ENCODE measurements at places on chromosomes 6 and 20.

GRCh38 chr6:43761666-43762409, 8.2 kb upstream of the VEGFA start:
- no peak for DNase-seq

DNA sequence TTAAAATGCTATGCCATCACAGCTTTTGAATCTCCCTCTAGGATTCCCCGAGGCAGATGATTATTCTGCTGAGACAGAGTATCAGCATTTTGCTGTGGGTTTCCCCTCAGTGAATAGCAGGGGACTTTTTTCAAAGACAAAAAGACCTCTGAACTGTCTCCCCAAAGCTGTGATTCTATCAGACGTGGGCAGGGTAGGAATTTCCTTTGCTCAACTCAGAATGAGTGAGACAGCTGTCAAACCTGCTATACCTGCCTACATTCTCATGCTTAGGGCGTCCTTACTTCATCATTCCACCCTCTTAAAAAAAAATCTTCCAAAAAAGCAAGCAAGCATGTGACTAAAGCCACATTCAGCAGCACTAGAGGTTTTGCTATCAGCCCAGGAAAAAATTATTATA, 147.6 kb upstream of the FAM83B start:
- DNase-seq = no peak

DNA sequence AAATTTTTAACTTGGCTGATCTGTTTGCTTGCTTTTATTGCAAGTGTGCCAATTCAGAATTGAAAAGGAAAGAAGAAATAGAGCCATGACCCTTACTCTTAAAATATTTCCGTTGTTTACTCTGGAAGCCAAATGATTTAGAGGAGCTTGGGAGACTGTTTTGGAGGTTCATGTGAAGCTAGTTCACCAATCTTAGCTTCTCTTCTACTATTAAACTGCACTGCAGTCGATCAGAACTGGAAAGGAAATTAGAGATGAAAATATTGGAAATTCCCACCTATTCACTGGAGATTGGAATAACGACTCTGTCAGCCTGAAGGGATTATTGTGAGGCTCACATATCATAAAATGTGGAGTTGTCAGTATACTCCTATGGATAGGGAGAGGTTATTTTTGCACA, 81.8 kb downstream of the MLIP start:
- DNase-seq = no peak

GRCh38 chr6:143099647-143100046, 39.0 kb downstream of the AIG1 start:
- no peak for DNase-seq

GRCh38 chr20:19344341-19344740, 131.9 kb downstream of the SLC24A3 start:
- no peak for DNase-seq

- no peak for DNase-seq
Measured at GRCh38 chr20:38877483-38877882, 48.7 kb upstream of the FAM83D start.

- no peak for DNase-seq
Measured at GRCh38 chr6:140063021-140063399, 688.6 kb upstream of the CITED2 start.

GRCh38 chr6:107877968-107878367, 53.9 kb upstream of the SCML4 start:
- no peak for DNase-seq

Data from NCI-H1694 (cell line).